Stimulated activated CD8-positive, alpha-beta memory T cell treated with anti-CD3 and anti-CD28 coated beads, Interleukin-4, amount 100 ng/mL, for 1 hour (primary cell): ENCODE measurements at places on chromosomes 1 and 21.
A peak's percentile ranks its signal among the peaks of the same experiment; 100 is the strongest.

DNA sequence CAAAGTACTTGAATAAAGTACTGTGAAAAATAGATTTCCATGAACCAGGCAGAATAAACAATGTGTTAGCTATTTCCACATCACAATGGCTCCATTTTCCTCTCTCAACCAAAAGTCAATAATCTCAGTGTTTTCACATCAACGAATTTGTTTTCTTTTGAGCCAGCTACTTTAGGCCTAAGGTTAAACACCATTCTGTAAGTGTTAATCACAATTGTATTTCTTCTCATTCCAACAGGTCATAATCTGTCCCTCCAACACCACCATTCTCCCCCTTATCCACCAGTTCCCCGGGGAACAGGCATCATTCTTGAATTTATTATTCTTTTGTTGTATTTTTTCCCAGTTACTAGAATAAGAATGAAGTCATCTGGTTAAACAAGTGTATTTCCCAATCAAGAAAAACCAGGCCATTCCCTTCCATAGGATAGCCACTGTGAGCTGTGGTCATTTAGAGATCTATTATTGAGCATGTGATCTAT lies 66.2 kb upstream of the PALMD start:
- no peak for DNase-seq

DNA sequence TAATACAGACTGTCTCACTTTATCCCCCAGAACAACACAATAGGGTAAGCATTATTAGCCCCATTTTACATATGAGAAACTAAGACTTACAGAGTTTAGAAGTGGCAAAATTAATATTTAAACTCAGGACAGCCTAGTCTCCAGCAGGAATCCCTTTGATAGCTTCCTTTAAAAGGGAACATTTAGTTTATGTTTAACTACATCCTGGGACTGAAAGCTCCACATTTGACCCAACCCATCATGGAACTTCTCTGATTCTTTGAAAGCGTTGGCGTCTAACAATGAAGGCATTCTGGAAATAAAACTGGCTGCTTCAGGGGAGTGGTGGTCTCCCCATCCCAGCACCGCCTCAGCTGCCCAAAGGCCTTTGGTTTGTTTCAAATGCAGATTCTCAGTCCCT lies 250.6 kb upstream of the NFIA start:
- DNase-seq, result no peak

GRCh38 chr1:47962750-47963492 lies 34.3 kb downstream of the TRABD2B start:
- DNase-seq, result no peak

DNA sequence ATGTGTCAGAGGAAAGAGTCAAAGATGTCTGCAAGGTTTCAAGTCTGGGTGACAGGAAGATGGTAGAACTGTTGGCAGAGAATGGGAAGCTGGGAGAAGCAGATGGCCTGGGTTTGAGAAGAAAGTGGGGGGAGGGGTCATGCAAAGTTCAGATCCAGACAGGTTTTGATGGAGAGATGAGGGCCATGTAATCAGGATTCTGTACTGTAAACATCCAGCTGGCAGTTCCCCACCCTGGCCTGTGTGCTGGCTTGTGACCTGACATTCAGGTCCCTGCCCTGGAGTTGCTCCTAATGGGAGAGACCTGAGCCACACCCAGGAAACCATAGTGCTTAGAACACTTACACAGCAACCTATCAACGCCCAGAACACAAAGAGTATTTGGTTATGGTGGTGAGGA lies 15.6 kb upstream of the ETV3 start:
- DNase-seq, result no peak

GRCh38 chr1:23524716-23525401 lies 6.2 kb downstream of the E2F2 start:
- no peak for DNase-seq

DNA sequence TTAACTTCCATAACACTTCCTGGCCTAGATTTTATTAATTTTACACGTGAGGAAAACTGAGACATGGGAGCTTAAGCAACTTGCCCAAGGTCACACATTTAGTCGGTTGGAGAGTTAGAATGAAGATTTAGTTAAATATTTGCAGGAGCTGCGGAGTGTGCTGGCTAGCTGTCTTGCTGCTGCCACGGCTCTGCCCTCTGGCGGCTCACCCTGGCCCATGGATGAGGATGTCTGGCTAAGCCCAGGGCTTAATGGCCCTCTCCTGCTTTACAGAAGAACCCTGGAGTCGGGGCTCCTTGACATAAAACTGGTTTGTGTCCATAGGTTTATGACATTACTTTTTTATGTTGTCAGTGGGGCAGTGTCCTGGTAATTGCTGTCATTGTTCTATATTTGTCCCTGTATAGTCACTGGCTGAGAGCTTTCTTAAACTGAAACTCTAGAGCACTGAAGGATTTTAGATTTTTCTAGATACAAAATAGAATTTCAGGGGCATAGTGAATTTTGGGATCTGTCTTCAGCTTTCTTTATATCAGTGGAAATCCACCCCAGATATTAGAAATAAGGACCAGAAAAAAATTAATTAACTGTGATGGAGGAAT lies 88.9 kb upstream of the WLS start:
- no peak for DNase-seq

GRCh38 chr1:209029737-209030136 lies 553.8 kb upstream of the CAMK1G start:
- no peak for DNase-seq

- DNase-seq, result no peak
Observed at GRCh38 chr1:82452096-82452495, 651.4 kb downstream of the ADGRL2 start.

GRCh38 chr1:201718346-201719202 lies 110.4 kb upstream of the IPO9 start:
- DNase-seq, result no peak

DNA sequence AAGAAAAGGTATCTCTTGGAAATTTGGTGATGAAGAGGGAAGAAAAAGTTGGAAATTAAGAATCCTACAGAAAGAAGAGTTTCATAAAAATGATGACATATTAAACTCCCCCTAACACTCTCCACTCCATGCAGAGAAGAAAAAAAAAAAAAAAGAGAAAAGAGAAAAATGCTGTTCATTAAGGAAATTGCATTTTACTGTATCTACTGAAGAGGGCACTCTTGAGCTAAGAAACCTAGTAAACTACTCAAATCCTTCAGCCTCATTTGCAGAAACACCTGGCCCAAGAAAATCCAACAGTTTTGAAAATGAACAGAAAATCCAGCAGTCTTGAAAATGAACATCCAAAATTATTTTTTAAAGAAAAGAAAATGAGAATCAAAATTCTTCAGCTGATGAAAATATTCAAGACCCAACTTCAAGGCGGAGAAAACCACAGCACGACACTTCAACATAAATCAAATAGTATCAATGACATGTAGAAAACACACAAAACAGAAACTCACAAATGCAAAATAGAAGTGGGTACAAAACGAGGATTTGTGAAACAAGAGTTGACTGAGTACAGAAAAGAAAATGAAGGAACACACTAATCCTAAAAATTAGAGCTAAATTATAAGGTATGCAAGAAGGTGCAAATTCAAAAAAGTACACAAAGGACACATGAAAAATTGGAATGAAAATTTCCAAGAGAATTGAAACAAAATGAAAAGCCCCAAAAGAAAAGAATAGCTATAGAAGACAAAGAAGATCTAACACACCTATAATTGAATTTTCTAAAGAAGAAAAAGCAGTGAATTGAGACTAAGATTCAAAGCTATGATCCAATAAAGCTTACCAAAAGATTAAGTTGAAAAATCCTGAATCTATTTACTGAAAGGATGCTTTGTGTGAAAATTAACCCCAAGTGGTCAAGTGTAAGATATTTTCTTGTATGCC lies 73.2 kb upstream of the DNAJC6 start:
- DNase-seq, result no peak

DNA sequence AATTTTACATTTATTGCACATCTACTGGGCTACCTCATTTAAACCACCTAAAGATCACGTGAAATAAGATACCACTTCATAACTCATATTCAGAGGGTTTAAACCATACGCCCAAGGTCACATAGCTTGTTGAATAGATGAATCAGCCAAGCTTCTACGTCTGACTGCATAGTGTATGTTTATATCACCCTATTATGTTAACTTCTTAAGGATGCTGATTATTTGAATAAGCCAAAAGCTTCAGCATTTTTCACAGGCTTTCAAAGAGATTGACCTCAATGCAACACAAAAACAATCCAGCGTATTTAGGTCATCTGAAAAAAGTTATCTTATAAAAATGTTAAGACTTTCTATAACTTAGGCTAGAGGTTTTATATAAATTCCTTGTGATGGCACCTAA lies 373.8 kb downstream of the TGFB2 start:
- DNase-seq, result no peak

GRCh38 chr1:182391362-182392049 lies at the start of gene GLUL:
GLUL (minus strand) TSS chr1:182391790; CDS start chr1:182388737, 3,053 bp downstream.
- DNase-seq, result peak; percentile 30

GRCh38 chr1:208829595-208829994 lies 585.4 kb upstream of the PLXNA2 start:
- no peak for DNase-seq

DNA sequence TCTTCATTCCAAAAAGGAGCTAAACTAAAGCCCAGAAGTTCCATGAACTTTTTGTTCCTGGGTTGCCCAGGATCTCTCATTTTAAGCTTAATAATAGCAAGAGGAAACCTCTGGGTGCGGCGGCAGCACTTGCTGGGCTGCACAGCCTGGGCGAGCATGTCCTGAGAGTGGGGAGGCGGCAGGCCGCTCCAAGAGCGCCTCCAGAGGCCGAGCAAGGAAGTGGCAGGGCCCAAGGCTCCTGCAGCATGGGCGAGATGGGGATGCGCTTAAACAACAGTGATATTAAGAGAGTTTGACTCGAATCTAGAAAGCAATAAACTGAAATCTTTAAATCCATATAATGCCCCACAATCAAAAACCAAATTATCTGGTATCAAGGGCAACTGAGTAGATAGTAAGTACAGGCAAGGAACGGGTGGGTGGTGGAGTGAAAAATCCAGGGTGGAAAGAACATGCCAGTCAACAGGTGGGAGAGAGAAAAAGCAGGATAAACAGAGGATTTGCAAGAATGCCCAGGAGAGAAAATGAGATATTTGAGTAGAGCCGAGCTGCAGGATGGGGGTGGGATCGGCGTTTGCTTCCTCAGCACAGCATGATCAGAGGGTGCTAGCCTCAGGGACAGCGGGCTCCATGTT lies 14.1 kb upstream of the TNR start:
- no peak for DNase-seq

DNA sequence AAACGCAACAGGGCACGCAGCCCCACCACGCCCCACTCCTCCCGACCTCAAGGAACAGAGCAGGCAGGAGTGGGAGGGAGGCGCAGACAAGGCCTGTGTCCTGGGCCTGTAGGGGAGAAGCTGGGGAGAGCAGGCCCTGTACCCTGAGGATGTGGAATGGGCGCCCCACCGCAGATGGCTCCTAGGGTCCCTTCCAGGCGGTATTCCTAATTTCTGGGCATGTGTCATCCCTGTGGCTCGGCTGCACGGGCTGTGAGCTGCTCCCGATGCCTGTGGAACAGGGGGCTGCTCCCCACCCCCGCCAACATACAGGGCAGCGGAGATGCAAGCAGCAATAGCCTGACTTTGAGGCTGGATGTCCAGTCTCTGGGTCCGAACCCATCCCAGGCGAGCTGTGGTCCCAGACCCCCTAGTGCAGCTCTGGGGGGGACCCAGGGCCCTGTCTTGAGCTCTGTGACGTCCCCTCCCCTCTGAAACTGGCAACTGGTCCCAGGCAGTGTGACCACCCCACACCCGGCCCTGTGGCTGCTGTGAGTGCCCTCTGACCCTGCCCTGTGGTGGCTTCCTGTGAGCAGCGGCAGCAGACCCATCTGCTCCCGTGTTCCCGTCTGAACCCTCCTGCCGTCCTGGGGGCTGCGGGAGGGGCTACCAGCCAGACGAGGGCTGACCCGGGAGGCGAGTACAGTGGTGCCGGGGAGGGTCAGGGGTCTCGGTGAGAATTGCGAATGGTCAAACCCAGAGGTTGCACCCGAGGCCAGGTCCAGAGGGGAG lies 13.9 kb upstream of the COL6A2 start:
- DNase-seq, result no peak

GRCh38 chr1:245654460-245655050 lies 499.8 kb downstream of the KIF26B start:
- DNase-seq, result no peak

DNA sequence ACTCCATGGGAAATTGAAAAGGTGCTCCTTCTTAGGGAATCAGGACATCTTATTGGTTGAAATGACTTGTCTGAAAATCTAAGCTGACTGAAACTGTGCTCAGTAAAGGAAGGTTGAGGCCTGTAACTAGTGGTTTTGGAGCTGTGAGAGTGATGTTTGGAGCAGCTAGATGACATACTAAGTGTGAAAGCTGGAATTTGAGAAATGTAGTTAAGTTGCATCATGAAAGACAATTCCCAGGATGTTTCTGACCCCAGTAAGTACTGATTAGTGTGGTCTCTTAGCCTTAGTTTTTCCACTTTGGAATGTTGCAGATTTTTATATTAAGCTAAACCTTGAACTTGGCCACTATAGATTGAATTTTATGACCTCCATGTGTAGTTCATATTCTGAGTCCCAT lies 154.9 kb downstream of the PAPPA2 start:
- DNase-seq, result no peak

GRCh38 chr21:24025101-24025500 lies 1582.2 kb downstream of the MRPL39 start:
- DNase-seq, result no peak

GRCh38 chr1:185355947-185356346 lies 38.9 kb upstream of the IVNS1ABP start:
- no peak for DNase-seq

DNA sequence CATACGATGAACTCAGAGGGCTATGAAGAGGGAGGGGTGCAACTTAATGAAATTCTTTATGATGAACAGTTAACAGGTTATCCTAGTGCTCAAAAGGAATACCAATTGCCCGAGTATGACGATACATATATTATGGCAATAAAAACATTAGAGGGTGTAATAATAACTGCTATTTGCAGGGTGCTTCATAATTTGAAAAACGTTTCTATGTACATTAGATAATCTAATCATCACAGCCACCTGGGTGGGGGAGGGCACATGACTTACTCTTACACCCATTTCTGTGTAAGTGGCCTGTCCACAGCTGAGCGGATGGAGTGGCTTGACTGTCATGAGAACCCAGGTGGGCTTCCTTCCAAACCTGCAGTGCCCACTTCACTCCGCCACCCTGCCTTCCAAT lies 46.3 kb downstream of the TIAM1 start:
- DNase-seq, result no peak

DNA sequence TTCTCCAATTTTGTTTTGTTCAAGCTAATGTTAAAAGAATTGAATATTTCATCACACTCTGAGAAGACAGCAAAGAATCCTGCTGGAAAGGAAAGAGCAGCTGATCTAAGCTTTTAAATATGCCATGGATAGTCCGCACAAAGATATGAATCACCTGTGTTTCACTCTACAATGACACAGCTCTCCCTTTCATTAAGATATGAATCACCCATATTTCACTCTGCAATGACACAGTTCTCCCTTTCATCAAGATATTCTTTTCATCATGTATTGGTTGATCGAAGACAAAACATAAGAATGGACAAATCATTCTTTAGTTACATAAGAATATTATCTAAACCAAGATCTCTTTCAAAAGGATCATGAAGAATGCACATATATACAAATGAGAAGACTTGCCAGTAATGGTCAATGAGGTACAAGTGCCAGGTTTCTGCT lies 367.3 kb downstream of the SMYD3 start:
- DNase-seq, result no peak

- DNase-seq, result no peak
Observed at GRCh38 chr1:43668956-43669355, 19.0 kb downstream of the KDM4A start.

GRCh38 chr21:45856442-45856841 lies 125.1 kb upstream of the COL6A1 start:
- DNase-seq, result no peak

- DNase-seq, result no peak
Observed at GRCh38 chr21:42539931-42540343, 26.3 kb downstream of the SLC37A1 start.
